MG63 (cell line): ENCODE measurements at places on chromosomes 11 and 22. TPM values are rescaled to one million over a fixed set of nuclear protein-coding genes. Genes with fewer than 3 reads are reported as not detected.

Gene SF1
- 70.1 and 72.2 TPM in 2 replicates for total RNA-seq

Gene HBB
- not detected in 2 replicates for total RNA-seq

Gene SHANK3
- total RNA-seq, result 1.3 and 2.6 TPM in 2 replicates

Gene MMP11
- total RNA-seq, result 2.0 and 4.9 TPM in 2 replicates

Gene C11orf42
- not detected in 2 replicates for total RNA-seq

Gene MPEG1
- total RNA-seq, result not detected in 2 replicates

Gene ANAPC15
- total RNA-seq, result 54.0 and 124 TPM in 2 replicates

Gene PGA5
- total RNA-seq, result not detected in 2 replicates

Gene C11orf86
- 0.59 TPM in 1 of 2 replicates, not detected in the other for total RNA-seq

Gene GAL3ST3
- not detected in 2 replicates for total RNA-seq

Gene BAIAP2L2
- total RNA-seq, result 20.4 and 63.3 TPM in 2 replicates

Gene MYOD1
- not detected in 2 replicates for total RNA-seq

Gene CD6
- total RNA-seq, result not detected in 2 replicates

Gene FGF3
- total RNA-seq, result not detected in 2 replicates

Gene NXPE4
- not detected in 2 replicates for total RNA-seq

Gene ETS1
- total RNA-seq, result 69.8 and 70.5 TPM in 2 replicates

Gene NDUFV1
- 274 and 469 TPM in 2 replicates for total RNA-seq

Gene CCDC87
- total RNA-seq, result not detected in 2 replicates

Gene CSF2RB
- not detected in 2 replicates for total RNA-seq
